ENCODE measurements at places on chromosomes 11 and 22.

DNA sequence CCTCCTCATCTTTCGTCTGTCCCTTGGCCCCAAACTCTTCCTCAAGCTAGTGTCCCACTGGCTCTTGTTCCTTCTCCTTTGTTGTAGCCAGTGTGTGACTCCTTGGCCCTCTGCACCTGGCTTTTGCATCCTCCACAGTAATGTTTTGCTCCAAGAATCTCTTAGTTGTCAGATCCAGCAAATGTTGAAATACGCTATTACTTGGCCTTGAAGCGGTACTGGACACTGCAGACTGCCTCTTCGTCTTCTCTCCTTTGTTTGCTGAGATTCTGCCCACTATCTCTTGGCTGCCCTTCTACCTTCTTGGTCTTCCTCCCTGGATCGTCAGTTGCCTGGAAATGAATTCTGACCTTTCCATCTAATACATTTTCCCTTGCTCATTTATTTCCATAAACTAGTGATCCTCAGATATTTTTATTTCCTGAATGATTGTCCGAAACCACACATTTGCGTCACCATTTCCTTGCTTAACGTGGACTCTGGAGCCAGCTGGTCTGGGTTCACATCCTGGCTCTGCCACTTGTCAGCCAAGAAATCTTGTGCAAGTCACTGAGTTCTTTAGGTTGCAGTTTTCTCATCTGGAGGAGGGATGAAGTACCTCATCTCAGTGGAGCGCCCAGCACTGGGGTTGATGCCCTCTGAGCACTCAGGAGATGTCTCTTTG lies 113.6 kb downstream of the LDLRAD3 start:
- DNase-seq = no peak

GRCh38 chr11:121645001-121645400 lies 192.2 kb upstream of the SORL1-AS1 start:
- no peak for DNase-seq

- no peak for DNase-seq
Measured at GRCh38 chr11:114783805-114784204, 105.5 kb downstream of the NXPE2 start.

DNA sequence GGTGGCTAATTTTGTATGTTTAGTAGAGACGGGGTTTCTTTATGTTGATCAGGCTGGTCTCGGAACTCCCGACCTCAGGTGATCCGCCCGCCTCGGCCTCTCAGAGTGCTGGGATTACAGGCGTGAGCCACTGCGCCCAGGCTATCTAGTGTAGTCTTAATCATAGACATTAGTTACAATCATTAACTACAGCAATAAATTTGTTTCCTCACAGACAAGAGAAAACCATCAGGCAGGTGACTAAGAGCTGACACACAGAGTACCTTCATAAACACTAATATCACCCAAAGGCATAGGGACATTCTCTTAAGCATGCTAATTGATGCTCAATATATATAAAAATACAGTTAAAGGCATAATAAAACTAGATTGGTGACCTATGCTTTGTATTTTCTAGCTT lies 19.4 kb downstream of the SDHD start:
- DNase-seq = no peak

- DNase-seq = no peak
Measured at GRCh38 chr11:57427727-57428082, 784 bp upstream of the SLC43A3 start.

- DNase-seq = no peak
Measured at GRCh38 chr11:409008-409599, 5.7 kb downstream of the SIGIRR start.

GRCh38 chr11:41989823-41990380 lies 530.5 kb upstream of the LRRC4C start:
- no peak for DNase-seq

GRCh38 chr11:64771861-64772260 lies 6.5 kb downstream of the SF1 start:
- no peak for DNase-seq

- DNase-seq = no peak
Measured at GRCh38 chr11:35387111-35387982, 32.0 kb downstream of the SLC1A2 start.

DNA sequence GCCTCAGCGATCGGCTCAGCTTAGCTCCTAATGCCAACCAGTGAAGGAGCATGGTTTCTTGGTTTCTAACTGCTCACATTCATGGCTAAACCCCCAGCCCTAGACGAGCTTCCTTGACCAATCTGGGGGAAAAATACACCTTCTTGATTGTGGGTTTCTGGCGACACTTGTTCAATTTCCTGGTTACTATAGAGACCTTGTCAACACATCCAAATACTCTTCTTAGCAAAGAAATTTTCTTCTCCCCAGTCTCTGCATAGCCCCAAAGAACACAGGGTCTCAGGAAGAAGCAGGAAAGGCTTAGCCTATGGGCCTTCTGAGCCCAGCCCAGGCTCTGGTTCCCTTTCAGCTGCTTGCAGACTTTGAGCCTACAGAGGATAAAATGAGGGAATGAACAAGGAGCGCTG lies 88.5 kb upstream of the SYT13 start:
- DNase-seq = no peak

DNA sequence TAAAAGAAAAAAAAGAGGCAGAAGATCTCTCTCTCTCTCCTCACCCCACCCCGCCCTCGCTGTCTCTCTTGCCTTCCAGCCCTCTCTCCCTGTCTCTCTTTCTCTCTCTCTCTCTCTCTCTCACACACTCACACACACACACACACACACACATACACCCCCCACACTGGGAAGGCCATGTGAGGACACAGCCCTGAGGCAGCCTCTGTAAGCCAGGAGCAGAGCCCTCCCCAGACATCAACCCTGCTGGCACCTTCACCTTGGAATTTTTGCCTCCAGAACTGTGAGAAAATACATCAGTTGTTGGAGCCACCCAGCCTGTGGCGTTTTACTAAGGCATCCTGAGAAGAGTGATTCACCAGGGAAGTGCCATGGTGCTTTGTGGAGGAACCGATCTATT lies 14.7 kb downstream of the APOL3 start:
- no peak for DNase-seq

GRCh38 chr11:64564947-64565889 lies 25.8 kb upstream of the SLC22A12 start:
- DNase-seq = no peak

GRCh38 chr22:20569059-20570058 lies 61.9 kb downstream of the MED15 start:
- DNase-seq = peak; percentile 67

GRCh38 chr11:15547685-15548084 lies 433.0 kb downstream of the INSC start:
- no peak for DNase-seq

DNA sequence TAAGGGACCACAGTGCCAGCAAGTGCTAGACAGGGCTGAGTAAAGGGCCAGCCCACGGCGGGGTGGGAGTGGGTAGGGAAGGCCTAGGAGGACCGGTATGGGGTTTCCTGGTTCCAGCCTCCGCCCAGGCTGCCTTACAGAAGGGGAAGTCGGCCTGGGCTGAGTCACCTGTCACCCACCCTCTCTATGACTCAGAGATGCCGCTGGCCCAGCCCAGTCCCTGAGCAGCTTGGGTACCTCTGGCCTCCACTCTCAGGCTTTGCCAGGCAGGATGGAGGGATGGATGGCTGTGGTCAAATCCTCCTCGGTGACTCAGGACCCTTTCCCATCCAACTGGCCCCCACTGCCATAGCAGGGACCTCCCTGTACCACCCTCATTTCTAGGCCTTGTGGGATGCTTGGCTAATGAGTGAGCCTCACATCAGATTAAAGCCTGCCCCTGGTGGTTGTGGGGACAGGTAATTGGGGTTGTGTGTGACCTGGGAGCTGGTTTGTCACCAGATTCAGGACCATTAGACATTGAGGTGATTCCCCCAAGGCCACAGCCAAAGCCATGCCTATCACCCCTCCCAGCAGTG lies 13.9 kb downstream of the SLC35E4 start:
- peak; percentile 88 for DNase-seq

DNA sequence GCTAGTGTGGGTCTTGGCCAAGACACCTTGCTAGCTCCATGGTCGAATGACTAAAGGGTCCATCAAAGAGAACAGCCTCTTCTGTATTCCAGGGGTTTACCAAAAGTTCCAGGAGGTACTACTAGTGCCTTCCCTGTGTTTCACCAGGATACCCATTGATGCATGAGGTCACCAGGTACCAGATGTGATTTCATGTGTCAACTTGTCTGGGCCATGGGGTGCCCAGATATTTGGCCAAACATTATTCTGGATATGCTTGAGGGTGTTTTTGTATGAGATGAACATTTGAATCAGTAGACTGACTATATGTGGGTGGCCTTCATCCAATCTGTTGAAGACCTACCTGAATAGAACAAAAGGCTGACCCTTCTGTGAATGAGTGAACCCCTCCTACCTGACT lies 92.8 kb downstream of the GALNT18 start:
- DNase-seq = no peak

GRCh38 chr11:11028017-11028692 lies 170.3 kb upstream of the ZBED5 start:
- DNase-seq = peak; percentile 79

- DNase-seq = no peak
Measured at GRCh38 chr11:93648158-93648557, 13.3 kb upstream of the CEP295 start.

- no peak for DNase-seq
Measured at GRCh38 chr22:50529416-50529896, 356 bp downstream of the TYMP start.

DNA sequence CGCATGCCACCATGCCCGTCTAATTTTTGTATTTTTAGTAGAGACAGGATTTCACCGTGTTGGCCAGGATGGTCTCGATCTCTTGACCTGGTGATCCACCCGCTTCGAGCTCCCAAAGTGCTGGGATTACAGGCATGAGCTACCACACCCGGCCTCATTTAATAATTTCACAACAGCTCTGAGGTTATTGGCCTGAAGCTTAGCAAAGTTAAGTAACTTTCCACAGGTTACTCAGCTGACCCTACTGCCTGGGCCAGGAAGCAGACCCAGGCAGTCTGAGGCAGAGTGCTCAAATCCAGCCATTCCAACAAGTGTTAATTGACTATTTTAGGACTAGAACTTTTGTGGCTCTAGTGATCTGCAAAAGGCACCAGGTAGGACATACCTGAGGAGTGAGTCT lies 52.2 kb upstream of the L3MBTL2 start:
- no peak for DNase-seq

- no peak for DNase-seq
Measured at GRCh38 chr11:69923196-69923595, 104.0 kb upstream of the FGF3 start.

DNA sequence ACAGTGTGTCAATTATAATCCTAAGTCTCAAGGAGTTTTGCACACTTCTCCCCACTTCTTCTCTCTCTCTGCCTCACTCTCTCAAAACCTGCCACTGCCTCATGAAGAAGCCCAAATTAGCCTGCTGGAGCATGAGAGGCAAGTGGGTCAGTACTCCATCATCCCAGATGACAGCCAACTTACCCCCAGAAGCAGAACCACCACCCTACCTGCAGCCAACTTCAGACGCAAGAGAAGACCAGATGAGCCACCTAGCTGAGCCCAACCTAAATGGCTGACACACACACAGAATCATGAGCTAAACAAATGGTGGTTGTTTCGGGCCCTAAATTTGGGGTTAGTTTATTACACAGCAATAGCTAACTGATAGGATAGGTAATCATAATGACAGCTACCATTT lies 61.2 kb downstream of the CD82 start:
- DNase-seq = no peak

DNA sequence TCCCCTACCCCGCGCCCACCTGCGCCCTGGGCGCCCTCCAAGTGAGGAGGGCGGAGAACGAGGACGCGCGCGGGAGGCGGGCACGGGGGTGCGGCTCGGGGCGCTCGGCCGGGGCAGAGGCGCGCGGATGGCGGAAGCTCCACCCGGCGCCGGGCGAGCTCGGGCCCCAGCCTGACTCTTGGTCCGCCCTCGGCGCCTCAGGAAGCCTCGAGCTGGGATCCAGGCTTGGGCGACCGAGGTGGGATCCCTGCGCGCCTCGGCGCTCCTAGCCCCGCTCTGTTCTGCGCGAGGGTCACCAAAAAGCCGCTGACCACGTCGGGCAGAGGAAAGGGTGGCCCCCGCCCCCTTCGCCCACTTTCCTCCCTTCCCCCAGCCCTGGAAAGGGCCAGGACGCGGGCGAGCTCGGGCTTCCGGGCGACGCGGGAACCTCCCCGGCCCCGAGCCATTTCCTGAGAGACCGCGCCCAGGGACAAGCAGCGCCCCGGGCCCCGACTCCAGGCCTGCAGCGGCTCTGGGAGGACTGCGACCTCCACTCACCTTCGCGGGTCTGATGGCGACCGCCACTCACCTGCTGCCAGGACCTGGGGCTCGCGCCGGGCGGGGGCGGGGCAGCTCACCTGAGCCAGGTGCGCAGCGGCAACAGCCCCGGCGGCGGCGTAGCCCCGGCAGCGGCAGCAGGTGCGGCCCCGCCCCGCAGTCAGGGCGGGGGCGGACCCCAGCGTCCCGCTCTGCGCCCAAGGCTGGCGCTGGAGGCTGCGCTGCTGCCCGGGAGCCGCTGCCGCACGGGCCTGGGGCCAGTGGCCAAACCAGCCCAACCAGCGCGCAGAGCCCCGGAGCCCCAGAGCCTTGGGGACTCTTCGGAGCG lies 2.2 kb upstream of the SIGIRR start:
- DNase-seq = peak; percentile 63

GRCh38 chr11:45399166-45399565 lies 113.0 kb upstream of the SYT13 start:
- DNase-seq = no peak

DNA sequence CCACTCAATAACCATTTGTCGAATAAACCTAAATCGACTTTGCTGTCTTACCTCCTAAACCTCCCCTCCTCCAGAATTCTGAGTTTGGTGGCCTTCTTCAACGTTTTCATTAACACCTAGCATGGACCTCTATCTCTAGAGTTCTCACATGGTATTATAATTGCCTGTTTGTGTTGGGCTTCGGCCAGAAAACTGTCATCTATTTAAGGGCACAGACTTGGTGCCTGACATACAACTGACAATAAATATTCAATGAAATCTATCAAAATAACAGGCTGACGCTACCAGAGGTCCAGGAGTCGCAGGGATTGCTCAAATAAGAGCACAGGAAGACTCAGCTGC lies 687 bp downstream of the ALKBH8 start:
- no peak for DNase-seq

- DNase-seq = no peak
Measured at GRCh38 chr11:70517988-70518907, 119.9 kb downstream of the CTTN start.

- DNase-seq = no peak
Measured at GRCh38 chr11:91972665-91973266, 251.9 kb upstream of the FAT3 start.
